ENCODE measurements at places on chromosomes 7 and 10. TPM values are rescaled to one million over a fixed set of nuclear protein-coding genes. Genes with fewer than 3 reads are reported as not detected.

GRCh38 chr10:70142555-70142954, 3.9 kb downstream of the TYSND1 start:
- DNase-seq = no peak

DNA sequence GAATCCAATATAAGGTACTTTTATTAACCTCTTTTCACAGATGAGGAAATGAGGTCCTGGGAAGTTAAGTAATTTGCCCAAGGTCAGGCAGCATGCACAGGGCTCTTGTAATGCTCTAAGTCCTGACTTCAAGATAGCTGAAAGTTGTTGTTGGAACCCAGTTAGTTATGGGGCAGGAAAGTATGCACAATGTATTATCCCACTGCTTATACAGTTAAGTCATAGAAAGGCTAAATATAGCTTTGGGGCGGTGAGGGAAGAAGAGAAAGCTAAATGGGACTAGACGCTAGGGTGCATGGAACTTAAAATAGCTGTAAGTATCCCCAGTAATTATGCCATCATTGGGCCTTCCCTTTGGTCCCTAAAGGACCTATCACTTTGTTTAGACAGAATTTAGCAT, 9.2 kb downstream of the GLCCI1 start:
- no peak for DNase-seq

DNA sequence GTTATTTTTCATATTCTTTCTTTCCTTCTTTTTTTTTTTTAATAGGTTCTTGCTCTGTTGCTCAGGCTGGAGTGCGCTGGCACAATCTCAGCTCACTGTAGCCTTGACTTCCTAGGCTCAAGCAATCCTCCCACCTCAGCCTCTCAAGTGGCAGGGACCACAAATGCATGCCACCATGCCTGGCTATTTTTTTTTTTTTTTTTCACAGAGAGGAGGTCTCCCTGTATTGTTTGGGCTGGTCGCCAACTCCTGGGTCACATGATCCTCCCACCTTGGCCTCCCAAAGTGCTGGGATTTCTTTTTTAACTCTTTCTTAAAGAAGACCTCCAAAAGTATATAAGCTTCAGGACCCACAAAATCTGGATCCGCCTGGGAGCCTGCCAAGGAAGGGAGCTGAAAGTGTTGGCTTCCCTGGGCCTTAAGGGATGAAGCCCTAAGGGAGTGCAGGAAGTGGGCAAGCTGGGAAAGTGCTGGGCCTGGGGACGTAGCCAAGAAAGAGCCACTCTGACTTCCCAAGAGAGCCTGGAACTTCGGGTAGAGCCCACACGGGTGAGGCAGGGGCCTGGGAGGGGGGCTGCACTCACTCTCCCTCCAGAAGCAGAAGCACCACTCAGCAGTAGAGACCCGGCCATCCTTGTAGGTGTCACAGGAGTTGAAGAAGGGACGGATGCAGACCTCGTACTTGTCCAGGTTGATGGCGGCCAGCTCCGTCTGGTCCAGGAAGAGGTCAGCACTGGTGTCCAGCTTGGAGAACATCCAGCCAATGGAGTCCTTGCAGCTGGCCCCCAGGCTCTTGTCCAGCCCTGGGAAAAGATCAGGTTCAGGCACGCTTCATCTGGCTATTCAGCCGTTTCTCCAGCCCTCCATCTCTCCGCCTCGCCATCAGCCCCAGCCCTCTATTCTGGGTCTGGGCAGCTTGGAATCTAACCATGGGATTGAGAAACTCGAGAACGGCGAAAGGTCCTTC, 21.8 kb downstream of the SPOCK2 start:
- DNase-seq = no peak

DNA sequence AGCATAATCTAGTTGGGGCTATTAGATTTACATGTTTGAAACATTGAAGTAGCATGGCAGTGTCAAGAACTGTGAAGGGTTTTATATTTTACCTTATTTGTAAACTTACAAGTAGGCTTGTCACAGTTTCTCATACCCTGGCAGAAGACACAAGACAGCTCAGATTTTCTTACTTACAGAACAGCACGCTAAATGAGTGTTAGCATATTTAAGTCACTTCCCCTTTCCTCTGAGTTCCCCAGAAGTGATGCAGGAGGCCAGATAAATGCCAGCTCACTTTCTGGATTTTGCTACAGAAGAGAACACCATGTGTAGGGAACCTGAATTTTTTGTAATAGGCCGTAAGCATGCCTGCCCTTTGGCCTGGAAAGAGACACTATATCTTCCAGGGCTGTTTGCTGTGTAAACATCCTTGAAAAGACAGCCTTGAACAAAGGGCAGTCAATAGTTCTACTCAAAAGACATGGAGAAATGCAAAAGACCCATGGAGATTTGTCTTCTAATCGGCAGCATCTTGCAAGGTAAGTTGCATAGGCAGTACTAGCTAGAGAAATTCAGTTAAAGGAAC, 279.1 kb downstream of the PHF14 start:
- DNase-seq = no peak

DNA sequence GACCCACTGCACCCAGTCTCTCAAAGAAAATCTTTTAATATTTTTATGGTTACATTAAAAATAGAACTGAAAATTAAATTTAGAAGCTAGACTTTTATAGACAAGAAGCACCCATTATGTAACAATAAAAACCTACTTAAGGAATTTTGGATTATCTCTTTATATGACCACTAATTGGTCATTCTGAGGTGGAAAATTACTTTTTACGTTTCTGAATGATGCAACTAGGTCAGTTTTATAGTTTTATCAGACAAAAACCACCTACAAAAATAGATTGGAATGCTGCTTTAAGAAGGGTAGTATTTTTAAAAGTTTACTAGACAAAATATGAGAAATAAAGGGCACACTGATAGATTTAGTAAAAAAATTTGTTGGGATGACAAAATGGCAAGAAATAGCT, 16.5 kb downstream of the SYPL1 start:
- no peak for DNase-seq

GRCh38 chr10:95755511-95756004, 405 bp upstream of the ENTPD1 start:
- DNase-seq = no peak

DNA sequence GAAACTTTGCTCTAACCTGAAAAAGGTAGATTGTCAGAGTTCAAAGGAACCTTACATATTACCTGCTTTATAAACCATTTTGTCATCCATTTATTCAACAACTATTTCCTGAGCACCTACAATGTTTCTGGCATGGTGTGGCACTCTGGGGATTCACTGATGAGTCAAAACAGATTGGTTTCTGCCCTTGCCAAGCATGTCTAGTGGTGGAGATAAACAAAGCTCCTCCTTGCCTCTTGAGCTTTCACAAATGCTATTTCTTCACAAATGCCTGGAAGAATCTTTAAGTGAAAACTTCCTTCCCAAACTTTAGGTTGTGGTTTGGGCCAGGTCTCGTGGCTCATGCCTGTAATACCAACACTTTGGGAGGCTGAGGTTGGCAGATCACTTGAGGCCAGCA, 85.1 kb upstream of the RELN start:
- DNase-seq = no peak

- DNase-seq = peak; percentile 69
Measured at GRCh38 chr10:124648738-124649137, 95.4 kb downstream of the FAM53B start.

DNA sequence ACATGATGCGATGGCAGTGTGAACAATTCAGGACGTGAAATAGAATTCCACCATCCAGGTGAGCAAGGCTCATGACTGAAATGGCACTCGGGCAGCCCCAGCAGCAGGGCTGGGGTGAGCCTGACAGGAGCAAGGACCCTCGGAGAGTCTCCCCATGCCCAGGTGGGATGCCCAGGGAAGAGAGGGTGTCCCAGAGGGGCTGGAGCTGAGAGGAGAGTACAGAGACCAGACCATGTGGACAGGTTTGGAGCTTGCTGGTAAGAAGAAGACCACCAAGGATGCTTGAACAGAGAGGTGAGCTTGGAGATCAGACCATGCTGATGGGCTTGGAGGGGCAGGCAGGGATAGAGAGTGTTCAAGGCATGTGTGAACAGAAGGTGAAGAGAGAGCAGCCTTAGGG, 83.3 kb downstream of the RAMP3 start:
- DNase-seq = no peak

DNA sequence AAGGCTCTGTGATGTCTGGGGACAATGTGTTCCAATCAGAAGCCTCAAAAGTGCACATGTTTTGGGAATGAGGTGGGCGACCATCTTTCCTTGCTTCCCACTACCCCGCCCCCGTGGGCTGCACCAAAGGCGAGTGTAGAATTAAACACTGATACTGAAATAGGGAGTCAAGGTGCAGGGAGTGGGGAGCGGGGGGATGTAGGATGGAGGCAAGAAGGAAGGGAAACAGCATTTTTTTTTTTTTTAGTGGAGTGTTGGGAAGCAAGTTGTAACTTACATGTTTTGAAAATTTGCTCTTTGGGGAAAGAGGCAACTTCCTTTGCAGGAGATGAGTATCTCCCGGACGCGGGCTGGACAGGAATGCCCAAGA, 484 bp upstream of the DLX5 start:
- no peak for DNase-seq

GRCh38 chr10:131399981-131400380, 88.5 kb upstream of the TCERG1L start:
- no peak for DNase-seq

DNA sequence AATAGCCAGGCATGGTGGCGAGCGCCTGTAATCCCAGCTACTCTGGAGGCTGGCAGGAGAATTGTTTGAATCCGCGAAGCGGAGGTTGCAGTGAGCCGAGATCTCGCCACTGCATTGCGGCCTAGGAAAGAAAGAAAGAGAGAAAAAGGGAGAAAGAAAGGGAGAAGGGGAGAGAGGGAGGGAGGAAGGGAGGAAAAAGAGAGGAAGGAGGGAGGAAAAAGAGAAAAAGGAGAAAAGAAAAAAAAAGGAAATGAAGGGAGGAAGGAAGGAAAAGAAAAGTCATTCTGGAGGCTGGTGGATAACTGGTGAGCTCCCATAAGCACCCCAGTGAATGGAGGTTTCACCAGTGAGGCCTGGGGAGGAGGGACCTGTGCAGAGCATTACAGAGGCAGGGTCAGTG, 7.6 kb upstream of the OGDHL start:
- DNase-seq = no peak

DNA sequence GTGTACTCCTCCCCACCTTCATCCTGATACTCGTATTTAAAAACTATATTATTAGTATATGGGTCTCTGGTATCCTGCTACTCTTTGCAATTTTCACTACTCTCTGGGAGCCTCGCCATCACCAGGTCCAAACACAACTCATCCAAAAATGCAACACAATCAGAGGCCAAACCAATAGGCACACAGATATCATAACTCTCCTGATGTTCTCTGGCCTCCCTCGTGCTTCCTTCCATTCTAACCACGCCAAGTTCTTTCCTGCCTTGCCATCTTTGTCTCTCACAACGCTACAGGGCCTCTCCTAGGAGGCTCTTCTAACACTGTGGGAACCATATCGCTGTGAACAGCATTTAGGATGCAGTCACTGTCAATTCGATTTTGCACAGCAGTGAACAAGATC, 7.3 kb downstream of the RHEB start:
- DNase-seq = no peak

- DNase-seq = no peak
Measured at GRCh38 chr10:112898540-112899390, 51.3 kb upstream of the TCF7L2 start.

DNA sequence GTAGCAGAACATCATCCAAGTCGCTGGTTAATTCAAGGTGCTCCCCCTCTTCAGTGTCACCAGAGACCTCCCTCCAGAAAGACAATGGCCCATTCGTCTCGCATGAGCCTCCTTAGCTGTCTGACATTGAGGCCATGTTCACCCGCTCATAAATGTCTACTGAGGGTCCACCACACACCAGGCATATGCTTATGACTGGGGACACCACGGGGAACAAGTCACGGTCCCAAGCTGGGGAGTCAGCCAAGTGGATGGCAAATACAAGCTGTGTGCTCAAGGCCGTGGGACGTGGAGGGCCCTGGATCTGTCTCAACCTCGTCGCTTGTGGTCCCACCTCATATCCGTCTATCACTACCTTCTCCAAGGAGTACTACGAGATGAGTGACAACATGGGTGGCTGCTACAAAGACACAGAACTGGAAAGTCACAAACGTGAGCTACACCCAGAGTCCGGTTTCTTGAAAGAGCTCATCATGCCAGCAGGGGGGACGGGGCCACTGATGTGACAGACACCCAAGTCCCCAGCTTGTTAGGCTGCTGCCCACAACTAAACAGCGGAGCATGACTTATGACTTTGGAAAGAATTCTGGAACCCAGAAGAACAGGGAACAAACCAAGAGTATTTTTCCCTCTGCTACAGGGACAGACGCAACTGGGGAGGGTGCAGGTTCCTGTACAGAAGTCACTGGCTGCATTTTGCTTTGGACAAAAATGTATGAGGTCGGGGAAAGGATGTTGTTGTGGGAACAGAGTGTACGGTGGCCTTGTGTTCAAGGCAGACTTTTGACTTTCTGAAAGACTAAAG, 189.6 kb downstream of the COBL start:
- no peak for DNase-seq

- DNase-seq = no peak
Measured at GRCh38 chr7:38052786-38053185, 125.3 kb upstream of the STARD3NL start.

- DNase-seq = peak; percentile 59
Measured at GRCh38 chr7:889025-889390, 12.7 kb downstream of the GET4 start.

DNA sequence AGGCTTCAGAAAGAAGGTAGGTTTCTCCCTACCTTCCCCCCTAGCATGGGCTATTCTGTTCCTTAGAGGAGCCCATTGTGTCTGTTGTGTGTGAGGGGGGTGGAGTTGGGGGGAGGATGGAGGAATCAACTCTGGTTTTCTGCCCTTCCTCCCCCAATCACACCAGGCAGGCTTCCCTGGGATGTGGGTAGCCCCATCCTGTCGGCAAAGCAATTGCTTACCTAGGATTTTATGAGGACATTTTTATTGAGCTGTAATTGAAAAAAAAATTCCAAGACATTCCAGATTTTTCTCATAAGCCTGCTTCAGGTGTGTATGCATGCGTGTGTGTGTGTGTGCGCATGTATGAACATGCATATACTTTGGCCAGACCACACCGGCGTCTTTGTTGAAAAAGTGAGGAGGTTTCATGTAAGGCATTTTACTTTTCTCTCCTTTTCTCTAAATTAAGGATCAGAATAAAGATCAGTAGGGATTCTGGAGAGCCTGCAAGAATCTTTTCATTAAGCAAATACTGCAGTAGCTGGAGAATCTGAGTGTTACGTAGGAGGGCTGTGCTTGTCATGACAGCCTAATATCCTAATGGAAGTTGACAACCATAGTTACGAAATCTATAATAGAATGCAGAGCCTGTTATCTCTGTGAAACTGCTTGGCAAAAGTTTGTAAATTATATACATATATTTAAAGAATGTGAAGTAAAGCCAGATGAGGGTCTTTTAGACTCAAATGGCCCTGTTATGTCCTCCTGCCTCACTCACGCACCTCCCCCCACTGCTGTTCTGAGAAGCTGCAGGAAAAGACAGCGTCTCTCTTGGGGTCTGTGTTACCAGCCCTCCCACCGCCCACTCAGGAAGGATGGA, 27.3 kb upstream of the SAMD8 start:
- DNase-seq = no peak

GRCh38 chr7:15218261-15218660, 315.7 kb upstream of the DGKB start:
- no peak for DNase-seq

- DNase-seq = no peak
Measured at GRCh38 chr10:47458466-47459154, 25.3 kb downstream of the ANXA8 start.

The TMEM184A gene
- not detected for total RNA-seq

The WDR86 gene
- not detected for total RNA-seq

The LRRD1 gene
- total RNA-seq = not detected

The FAM20C gene
- total RNA-seq = 0.62 TPM

The HYAL4 gene
- total RNA-seq = not detected

The CPXM2 gene
- not detected for total RNA-seq

The TUBB8 gene
- not detected for total RNA-seq

The ARHGEF35 gene
- 1.2 TPM for total RNA-seq

All from natural killer cell treated with Interleukin-12 subunit alpha and Interleukin-12 subunit beta and Interleukin-15 and Interleukin-18, amount 100 ng/mL, for 72 hours (primary cell).